ENCODE measurements at places on chromosomes 6 and 20.

DNA sequence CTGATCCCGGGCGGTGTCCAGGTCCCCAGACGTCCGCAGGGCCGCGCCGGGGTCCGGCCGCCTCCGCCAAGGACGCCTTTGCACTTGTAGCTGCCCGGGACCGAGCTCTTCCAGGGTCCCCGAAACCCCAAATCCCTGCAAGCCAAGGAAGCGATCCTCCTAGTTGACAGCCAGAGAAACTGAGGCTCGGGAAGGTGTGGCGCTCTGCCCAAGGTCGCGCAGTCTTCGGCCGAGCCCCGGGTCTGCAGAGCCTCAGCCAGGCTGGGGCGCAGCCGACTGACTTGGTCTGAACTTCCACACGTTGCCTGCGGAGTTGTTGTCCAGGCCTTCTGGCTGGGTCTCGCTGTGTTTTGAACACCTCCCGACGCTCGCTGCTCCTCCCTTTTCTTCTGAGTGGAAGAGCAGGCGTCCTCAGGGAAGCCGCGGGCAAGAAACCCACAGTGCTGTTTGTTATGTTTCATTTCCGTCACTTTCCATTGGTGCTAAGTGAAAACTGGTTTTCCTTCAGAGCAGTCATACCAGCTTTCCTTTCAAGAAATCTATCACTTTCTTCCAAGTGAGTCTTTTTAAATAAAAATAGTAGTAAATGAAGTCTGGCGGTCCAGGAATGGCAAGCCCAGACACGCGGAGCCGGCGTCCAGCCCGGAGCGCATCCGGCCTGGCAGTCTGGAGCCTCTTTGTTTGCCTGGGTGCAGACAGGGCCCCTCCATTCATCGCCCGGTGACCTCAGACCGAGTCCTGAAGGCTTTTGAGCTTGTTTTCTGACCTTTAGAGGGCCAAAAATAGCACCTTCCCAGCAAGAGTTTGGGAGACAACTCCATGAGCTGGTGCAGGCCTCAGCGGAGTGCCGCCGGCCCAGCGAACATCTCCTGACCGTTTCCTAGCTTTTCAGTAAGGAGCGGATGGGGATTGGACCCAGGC is 698 bp downstream of the FAM210B start:
- no peak for DNase-seq

DNA sequence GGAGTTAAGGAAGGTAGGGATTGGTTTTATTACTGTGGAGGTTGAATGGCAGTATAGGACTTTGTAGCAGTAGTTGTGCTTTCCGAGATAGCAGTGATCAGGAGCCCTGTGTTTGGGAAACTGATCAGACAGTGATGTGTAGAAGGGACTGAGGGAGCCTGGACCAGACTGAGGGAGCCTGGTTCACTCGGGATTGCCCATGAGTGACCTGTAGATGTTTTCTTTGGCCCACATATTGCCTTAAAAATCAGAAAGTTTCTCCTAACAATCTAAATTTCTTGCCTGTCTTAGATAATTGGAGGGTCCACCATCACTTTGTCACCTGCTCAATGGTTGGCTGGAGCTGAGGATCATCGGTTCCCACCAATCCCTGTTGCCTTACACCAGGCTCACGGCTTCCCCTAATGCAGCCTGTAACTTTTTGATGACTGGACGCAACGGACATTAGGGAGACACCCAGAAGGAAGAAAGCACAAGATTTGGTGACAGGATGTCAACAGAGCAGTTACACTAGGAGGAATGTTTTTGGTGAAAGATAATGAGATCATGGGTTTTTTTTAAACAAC is 1.1 kb downstream of the CDS2 start:
- DNase-seq: no peak

DNA sequence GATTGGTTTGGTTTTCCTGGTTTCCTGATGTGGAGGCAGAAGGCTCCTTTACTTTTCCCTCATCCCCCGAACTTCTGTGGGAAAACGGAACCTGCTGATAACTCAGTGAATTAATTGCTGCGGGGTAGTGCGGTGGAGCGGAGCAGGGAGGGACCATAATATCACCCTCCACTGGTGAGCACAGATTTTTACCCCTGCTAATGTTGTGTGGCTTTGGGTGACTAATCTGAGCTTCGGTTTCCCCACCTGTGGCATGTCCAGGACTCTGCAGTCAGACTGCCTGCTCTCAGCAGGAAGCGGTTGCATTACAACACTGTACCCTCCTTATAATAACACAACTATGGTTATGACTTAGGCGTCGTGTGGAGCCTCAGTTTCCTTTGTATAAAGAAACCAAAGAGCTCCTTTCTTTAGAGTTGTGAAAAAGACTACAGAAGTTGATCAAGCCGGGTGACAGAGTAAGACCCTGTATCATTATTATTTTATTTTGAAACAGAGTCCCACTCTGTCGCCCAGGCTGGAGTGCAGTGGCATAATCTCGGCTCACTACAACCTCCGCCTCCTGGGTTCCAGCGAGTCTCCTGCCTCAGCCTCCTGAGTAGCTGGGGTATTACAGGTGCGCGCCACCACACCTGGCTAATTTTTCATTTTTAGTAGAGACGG is 2.2 kb upstream of the ID1 start:
- no peak for DNase-seq

DNA sequence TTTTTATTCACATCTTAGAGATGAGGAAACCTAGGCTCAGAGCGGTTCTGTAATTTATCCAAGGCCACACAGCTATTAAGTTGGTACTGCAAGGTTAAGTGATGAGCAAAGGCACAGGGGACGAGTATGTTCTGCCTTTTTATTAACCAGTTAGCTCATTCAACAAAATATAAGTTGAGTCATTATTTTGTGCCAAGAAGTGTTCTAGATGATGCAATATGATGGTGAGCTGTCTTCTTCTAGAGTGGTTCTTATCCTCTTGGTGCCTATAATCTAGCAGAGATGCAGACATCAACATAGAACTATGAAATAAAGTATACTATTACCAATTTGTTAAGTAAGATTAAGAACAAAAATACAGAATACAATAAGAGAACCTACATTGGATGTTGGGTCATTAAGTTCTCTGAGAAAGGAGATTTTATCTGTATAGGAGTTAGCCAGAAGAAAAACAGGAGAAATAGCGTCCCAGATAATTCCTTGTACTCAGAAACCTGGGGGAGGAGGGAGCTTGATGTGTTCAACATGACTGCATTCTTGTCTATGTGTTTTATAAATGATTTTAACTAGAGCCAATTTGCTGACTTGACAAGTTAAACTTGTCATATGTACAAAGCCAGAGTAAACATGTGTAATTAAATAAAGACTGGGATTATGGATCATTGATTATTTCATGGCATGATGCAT is 122.3 kb downstream of the TBXT start:
- no peak for DNase-seq

DNA sequence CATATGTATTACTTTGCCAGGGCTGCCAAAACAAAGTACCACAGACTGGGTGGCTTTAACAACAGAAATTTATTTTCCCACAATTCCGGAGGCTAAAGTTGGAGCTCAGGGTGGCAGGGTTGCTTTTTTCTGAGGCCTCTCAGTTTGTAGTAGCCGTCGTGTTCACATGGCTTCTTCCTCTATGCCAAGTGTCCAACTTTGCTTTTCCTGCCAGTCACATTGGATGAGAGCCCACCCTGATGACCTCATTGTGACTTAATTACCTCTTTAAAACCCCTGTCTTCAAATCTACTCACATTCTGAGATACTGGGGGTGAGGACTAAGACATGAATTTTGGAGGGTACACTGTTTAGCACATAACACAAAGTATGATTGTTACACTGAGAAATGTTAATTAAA is 9.9 kb upstream of the ECT2L start:
- no peak for DNase-seq

- DNase-seq: no peak
Measured at GRCh38 chr6:16514249-16514648, 247.0 kb downstream of the ATXN1 start.

Data from stimulated activated CD8-positive, alpha-beta memory T cell treated with anti-CD3 and anti-CD28 coated beads, Interleukin-12 subunit alpha, Interleukin-12 subunit beta, amount 100 ng/mL, for 4 hours (primary cell).